ENCODE measurements at places on chromosomes 5 and 9.

GRCh38 chr9:133568186-133568585 lies 33.7 kb downstream of the ADAMTSL2 start:
- DNase-seq = no peak

DNA sequence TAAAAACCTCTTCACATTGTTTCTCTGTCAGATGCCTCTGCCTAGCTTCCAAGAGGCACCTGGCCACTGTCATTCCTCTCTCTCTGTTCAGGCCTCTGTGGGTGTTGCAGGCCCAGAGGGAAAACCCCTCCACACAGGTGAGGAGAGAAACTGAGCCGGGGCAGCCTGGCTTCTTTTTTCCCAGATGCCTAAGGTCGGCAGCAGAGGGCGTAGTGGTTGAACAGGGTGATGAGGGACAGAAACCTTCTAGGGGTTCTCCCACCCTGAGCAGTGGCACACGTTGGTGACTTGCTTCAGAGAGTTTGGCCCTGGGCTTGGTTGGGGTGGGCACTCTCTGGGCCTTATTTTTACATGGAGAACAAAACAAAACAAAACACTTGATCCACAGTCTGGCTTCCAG lies 12.2 kb downstream of the IL9 start:
- no peak for DNase-seq

DNA sequence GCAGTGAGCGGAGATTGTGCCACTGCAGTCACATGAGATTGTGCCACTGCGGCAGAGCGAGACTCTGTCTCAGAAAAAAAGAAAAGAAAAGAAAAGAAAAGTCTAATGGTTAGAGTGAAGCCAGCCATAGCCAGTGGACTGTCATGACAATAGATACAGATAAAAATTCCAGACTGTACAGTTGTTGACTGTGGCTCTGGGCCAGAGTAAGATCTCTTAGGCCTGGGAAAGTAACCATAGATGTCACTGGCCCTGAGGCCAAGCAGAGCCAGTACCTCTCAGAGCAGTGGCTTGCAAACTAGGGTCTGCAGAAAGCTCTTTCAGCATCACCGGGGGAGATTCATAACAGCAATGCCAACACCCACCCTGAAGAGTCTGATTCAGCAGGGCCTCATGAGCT lies 44.1 kb upstream of the SUB1 start:
- no peak for DNase-seq

DNA sequence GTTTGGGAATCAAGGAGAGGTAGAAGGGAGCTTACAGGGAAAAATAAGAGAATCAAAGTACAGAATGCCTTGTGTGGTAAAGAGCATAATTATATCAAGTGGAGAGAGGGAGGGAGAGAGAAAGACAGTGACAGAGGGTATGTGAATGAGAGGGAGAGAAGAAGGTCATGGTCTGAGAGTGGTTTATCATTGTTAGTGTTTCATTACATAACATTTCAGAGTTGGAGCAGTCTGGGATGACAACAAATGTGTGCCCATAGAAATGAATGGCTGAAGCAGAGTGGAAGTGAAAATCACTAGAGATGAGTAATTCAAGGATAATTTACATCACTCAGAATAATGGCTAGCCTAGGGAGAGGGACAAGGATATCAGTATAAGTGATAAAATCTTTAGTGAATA lies 799.2 kb downstream of the TLE1 start:
- DNase-seq = no peak

GRCh38 chr9:33868440-33868973 lies 51.5 kb downstream of the UBE2R2 start:
- no peak for DNase-seq

- DNase-seq = peak; percentile 85
Observed at GRCh38 chr5:139651853-139652787, 4.0 kb downstream of the CXXC5 start.

DNA sequence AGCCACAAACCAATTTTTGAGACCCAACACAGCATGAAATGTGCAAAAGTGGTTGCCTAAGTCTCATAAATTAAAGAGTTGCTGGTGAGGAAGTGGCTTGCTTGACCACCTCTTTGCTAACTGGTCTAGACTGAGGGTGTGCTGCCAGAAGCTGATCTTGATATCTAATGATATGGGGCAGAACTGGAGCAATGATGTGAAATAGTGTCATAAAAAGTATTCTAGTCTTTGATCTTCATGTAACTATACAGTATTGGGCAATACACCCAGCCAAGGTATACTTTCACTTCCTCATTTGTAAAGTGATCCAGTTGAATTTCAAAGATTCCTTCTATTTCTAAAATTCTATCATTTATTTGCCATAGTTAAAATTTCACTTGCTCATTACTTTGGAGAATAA lies 5.9 kb upstream of the YTHDC2 start:
- DNase-seq = no peak
